ENCODE measurements at places on chromosomes 11 and 22.

GRCh38 chr11:120065876-120066275, 72.0 kb downstream of the TRIM29 start:
- no peak for DNase-seq

DNA sequence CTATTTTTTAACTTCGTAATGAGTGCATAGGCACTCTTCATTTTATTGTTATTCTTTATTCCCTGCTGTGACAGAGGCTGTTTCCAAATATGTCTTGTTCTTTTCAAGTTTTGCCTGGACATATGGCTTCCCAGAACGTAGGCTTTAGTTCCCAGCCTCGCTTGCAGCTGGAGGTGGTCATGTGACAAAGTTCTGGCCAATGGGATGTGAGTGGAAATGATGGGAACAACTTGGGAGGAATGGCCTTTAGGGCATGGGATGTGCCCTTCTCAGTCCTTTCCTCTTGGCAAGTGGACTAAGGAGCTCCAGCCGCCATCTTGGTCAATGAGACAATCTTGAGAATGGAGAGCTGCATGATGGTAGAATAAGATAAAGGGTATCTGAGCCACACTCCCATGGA, 70.8 kb upstream of the EIF3D start:
- DNase-seq: no peak

DNA sequence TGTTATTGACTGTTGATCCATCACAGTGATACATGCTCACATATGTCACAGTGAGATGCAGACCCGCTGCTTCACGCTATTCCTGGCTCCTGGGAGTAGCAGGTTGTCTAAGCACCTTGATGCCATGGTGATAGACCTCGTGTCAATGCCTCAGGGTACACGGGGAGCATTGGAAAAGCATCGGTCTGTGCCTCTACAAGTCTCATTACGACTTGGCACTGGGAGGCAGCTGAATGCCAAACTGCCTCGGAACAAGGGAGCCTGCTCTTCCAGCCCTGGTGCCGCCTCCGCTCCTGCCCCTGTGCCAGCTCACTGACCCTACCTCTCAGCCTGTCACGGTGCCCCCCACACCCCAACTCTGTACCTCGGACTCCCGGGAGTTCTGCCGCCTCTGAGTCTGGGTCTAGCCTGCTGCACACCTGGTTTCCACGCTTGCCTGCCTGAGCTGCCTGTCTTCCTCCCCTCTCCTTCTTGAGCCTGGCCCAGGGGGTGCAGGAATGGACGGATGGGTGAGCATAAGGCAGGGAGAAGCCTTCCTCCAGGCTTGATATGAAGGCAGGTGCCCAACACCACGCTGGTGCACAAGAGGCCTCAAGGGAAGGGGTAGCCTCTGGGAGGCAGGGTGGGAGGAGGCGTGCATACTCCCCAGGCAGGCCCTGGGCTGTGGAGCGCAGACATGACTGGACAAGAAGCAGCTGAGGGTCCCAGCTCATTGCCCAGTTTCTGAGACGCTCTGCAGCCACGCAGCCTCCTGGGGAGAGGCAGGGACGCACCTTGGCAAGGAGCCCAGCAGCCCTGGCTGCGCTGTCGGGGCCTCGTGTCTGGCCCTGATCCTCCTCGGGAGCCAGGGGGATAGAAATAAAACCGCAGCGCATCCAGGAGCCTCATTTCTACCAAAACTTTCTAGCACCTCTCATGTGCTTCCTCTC, 1.8 kb upstream of the NFAM1 start:
- no peak for DNase-seq

DNA sequence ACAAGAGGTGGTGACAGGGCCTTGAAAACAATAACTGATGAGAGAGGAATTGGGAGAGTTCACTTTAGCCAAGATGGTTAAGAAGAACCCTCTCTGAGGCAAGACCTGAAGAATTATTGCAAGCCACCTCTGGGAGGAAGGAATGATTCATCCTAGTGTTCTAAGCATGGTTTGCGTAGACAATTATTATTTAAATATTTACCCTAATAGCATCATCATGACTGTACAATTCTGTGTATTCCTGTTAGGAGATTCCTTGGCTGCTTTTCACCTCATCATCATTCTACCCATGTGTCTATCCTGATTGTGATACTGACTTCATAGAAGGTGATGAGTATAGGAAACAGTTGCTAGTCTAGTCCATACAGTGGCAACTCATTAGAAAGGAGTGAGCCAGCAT, 264.4 kb downstream of the DDX10 start:
- no peak for DNase-seq

DNA sequence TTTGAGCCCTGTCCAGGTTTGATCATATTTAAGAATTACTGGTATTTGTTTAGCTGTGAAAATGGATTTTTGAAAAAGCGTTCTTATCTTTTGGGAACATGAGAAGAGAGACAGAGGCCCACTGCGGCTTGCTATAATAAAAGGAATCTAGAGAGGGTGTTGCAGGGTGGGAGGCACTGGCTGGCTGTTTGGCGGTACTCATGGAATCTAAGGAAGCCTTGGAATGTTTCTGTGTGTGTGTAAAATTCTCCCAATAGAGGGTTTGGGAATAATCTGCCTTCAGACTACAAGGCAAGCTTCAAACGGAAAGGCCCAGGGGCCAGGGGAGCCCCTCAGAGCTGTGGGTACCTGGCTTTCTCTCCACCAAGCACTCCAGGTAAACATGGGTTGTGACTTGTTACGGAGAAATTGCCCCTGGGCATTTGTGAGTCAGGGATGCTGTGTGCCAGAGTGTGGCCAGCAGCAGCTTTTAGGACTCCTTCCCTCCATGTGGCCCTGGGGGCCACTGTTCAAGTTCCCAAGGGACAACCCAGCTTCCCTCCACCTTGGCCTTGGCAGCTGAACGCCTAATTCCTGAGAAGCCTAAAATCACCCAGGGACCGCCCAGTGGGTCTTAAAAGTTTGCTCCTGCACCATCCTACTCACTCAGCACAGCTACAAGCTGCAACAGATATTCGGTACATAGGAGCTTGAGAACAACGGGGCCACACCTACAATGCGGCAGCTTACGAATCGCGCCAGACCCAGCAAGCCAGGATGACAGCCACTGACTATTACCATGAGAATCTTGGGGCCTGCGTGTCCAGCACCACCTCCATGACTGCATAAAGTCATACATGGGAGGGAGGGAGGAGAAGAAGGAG, 14.1 kb upstream of the SYT8 start:
- DNase-seq: no peak

GRCh38 chr11:2295971-2296912, 5.5 kb downstream of the C11orf21 start:
- DNase-seq: no peak

DNA sequence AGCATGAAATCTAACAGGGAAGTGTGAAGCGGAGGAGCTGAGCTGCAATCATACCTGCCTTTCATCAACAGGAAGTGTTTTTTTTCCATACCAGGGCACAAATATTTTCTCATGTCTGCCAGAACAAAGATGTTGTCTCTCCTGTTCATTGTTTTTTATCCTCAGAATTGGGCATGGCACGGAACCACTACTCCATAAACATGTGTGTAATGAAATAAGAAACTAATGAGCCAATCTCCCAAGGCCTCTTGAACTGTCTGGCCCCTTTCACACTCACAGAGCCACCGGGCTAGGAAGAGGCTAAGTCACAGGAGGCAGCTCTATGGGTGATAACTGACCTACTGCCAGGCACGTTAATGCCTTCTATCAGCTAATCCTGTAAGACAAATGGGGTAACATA, 124.4 kb downstream of the ETS1 start:
- no peak for DNase-seq

DNA sequence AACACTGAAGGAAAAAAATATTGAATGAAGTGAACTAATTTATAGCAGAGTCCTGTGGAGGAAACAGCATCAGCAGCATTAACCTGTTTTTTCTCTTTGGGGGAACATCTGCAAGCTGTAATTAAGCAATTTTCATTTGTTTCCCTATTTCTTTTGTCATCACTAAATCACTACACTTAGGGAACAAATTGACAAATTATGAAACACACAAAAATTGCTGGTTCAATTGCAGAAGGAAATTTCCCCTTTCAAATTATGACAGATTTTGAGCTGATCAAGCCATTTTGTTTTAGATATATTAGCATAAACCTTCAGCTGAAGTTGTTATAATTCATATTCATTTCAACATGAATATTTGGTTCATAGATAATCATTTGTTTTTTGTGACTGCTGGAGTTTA, 22.2 kb upstream of the RAG2 start:
- no peak for DNase-seq

GRCh38 chr22:19118329-19118880, 3.8 kb downstream of the DGCR2 start:
- peak; percentile 22 for DNase-seq

DNA sequence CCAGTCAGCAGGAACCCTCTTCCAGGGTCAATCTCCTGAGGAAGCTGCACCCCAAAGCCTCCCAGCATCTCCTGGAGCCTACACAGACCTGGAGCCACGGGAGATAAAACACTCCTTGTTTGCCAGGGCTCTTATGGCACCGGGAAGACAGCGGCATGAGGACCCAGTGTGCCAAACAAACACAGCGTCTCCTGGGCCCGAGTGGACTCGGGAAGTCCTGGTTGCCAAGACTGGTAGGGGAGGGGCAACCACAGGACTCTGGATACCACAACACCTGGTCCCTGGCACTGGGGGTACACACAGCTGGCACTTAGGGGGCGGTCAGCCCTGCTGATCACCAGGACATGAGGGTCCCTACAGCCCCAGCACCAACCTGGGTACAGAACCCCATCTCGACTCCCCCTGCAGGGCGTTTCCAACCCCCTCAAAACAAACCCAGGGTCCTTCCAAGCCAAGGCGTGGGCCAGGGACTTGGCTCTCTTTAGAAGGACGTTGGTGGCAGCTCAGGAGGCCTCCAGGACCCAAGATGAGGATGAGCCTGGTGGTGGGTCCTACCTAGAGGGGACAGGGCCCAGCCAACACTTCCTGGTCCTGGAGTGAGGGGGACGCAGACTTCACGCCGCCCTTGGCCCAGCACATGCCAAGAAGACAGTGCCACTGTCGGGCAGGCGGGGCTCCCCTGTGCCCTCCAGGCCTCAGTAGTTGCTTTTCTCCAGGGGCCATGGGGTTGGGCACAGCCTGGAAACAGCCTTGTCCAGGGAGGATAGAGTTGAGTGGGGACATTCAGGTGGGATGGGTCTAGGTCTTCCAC, 85.0 kb downstream of the CELSR1 start:
- no peak for DNase-seq

GRCh38 chr11:134981835-134982234, 569.8 kb upstream of the B3GAT1 start:
- no peak for DNase-seq

GRCh38 chr11:58625826-58626460, 3.5 kb downstream of the CNTF start:
- no peak for DNase-seq

- peak; percentile 89 for DNase-seq
These were observed 61.9 kb downstream of the MED15 start for GRCh38 chr22:20569059-20570058.

DNA sequence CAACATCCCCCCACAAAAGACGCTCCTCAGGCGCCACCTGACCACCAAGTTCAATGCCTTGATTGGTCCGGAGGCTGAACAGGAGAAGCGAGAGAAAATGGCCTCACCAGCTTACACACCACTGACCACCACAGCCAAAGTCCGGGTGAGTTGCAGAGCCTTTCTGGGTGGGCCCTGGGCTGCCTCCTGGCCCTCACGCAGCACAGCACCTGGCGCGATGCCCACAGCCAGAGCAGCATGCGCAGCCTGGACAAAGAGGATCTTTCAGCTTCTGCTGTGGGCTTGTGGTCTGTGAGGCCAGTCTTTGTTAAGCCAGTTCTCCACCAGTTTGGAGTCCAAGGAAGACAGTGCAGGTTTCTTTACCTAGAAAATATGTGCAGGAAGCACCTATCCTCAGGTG, 21.6 kb downstream of the CYB5R2 start:
- no peak for DNase-seq

DNA sequence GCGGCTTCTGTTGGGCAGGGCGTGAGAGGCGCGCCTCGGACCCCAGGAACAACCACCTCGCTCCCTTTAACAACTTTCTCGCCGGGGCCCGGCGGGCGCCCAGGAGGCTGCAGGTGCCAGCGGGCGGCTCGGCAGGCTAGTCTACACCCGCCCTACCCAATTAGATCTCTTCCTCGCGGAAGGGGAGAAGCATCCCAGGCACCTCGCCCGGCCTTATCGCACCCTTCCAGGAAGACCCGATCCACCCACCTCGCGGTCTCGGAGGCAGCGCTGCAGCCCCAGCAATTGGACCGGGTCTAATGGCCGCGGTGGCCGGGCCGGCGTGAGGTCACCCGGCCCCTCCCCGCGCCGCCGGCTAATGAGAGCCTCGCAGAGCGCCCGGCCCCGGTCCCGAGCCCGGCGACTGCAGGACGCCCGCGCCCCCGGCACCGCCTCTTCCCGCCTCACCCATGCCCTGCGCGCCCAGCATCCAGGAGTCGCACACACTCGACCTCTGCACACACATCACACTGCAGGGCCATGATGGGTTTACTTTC, at the start of gene PLAAT3:
Gene PLAAT3, minus strand, starts transcription at position 298 of the 536 bp plus-strand sequence. CDS start 419 bp downstream, outside the sequence.
- peak; percentile 47 for DNase-seq

DNA sequence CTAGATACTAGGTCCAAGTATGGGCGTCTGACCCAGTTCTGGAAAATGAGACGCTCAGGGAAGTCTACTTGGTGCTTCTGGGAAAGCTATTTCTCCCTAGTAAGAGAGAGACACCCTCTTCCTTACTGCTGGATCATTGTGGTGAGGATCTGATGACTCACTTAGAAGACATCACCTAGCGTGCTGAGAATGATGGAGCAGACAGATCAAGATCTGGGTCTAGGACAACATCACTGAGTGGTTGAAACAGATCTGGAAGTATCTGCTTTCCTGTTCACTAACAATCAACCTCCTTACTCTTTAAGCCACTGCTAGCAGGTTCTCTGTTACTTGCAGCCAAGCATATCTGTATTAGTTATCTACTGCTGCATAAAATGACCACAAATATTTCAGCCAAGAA, 38.3 kb upstream of the HMGXB4 start:
- no peak for DNase-seq

GRCh38 chr11:88629496-88629895, 292.0 kb upstream of the CTSC start:
- no peak for DNase-seq

- no peak for DNase-seq
These were observed 104.9 kb downstream of the MICAL3 start for GRCh38 chr22:17919276-17920144.

Measured in activated CD4-positive, alpha-beta T cell treated with anti-CD3 and anti-CD28 coated beads, Interleukin-10, Interleukin-2, amounts not matched to agents 100 ng/mL and 50 ng/mL, durations not matched to agents 16 hours and 8 hours (primary cell).